ENCODE measurements at places on chromosomes 7 and 10.

DNA sequence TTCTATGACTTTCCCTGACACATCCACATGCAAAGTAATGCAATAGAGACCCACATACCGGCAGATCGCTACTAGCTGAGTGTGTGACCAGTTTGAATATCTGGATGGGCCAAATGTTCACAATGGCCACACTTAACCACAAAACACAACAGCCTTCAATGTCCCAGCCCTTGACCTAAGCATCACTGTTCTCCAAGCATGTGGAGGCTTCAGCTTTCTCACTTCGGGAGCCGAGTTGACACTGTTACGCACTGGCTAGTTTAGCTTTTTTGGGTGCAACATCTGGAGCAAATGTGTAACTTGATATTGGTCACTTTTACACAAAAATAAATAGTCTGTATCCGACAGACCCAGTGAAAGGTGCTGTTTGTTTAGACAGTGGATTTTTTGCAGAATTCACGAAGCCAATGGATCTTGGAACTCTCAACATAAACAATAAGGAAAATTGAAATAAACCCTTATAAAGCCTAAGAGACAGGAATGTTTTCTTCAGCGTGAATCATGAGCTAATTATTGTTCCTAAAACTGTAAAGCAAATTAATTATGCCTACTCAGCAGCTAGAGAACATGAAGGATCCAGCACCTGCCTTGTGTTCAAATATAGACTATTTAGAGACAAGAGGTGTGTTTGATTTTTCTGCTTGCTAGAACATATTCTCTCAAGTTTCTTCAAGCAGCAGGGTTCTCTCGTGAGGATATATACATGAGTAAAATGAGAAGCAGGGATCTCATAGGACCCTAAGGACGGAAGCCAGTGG, 117.6 kb upstream of the JCAD start:
- DNase-seq, result no peak

DNA sequence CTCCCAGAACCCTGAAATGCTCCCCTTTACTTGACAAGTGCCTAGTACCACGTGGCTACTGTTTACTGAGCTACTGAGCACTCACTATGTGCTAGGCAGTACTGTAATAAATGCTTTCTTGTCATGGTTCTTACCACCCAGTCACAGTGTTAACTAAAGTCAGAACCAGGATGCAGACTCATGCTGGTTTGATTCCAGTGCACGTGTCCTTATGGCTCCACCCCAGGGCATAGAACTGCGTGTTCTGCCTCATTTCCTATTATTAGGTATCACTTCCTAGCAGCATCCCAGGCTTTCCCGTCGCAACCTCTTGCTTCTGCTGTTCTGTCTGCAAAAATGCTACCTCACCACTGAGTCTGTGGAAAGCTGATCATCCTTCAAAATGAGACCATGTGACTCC, 71.7 kb upstream of the DOCK1 start:
- no peak for DNase-seq

- no peak for DNase-seq
Observed at GRCh38 chr10:120543291-120543690, 86.3 kb downstream of the PLPP4 start.

DNA sequence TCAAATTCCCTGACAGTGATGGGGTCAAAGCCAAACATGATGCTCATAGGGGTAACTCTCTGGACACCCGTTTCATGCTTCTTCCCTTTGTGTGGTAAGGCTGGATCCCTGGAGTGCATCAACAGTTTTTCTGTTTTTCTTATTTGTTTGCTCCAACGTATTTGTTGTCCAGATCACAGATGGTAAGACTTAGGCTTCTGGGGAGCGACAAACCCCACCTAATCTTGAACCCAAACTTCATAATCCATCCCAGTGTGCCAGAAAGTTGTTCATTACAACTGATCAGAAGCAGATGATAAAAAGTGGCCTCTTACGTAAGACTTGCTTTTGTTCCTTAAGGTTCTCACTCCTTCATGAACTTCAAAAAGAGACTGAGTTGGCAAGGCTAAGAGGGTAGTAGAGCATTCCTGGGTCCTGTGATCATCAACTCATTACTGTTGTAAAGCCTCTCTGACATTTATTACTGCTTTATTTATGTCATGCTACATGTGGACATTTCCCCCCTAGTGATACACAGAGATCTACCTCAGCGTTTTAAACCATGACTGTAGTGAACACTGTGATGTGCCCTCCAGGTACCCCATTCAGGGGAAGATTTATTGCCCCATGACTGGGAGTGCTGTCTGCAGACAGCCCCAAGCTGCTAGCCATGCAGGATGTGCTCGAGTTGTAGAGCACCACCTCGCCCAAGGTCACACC, 125.6 kb downstream of the CCDC71L start:
- DNase-seq, result no peak

DNA sequence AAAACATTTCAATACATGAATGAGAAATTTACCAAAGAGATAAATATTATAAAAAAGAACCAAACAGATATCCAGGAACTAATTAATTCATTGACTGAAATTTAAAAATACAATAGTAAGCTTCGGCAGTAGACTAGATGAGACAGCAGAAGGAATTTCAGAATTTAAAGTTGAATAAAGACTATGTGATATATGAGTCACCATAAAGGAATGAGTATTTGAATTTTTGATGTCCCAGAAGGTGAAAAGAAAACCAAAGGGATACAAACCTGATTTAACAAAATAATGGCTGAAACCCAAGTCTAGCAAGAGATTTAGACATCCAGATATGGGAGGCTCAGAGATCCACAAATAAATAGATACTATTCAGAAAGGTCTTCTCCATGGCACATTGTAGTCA, 623.9 kb upstream of the FOXK1 start:
- no peak for DNase-seq

GRCh38 chr7:91289633-91290254, 25.5 kb downstream of the FZD1 start:
- no peak for DNase-seq

DNA sequence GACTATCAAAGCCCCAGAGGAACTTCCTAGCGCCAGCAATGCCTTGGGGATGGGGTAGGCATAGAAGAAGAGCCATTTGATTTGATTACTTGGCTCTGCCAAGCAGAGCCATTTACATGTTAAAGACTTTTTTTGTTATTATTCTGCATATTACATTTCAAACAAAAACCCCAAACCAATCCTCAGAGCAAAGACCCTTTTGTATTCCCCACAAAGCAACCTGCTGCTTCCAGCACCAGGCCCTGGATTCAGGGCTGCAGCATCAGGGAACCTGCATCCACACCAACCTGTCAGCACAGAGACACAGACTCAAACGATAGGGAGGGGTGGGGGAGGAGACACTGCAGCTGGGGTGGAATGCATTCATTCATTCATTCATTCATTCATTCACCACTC, 73.2 kb downstream of the GRID1 start:
- DNase-seq, result no peak

All from stimulated activated CD4-positive, alpha-beta T cell treated with anti-CD3 and anti-CD28 coated beads, Interleukin-2, amount 100 ng/mL, for 48 hours (primary cell).